Large intestine (tissue), 12 donors: ENCODE measurements at places on chromosomes 3 and 15. TPM values are rescaled to one million over a fixed set of nuclear protein-coding genes. Genes with fewer than 3 reads are reported as not detected.

DNA sequence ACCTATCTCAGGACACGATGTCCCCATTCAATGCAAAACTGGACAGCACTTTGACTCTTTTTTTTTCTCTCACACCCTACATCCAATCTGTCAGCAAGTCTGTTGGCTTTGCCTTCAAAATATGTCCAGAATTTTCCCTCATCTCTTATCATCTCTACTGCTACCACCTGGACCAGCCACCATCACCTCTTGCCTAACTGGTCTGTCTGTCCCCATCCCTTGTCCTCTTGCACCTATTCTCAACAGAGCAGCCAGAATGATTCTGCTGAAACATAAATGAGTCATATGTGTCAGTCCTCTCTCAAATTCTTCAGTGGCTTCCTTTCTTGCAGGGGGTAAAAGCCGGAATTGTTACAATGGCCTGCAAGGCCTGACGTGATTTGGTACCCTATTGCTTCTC lies 105.8 kb downstream of the CYP19A1 start:
- DNase-seq: no peak

- DNase-seq: no peak
Observed at GRCh38 chr15:98324341-98324970, 323.9 kb upstream of the IGF1R start.

- DNase-seq: no peak
Observed at GRCh38 chr15:74384566-74384880, 17.1 kb upstream of the CYP11A1 start.

- DNase-seq: peak; percentile 91
Observed at GRCh38 chr3:124639406-124640237, 90.6 kb upstream of the UMPS start.

DNA sequence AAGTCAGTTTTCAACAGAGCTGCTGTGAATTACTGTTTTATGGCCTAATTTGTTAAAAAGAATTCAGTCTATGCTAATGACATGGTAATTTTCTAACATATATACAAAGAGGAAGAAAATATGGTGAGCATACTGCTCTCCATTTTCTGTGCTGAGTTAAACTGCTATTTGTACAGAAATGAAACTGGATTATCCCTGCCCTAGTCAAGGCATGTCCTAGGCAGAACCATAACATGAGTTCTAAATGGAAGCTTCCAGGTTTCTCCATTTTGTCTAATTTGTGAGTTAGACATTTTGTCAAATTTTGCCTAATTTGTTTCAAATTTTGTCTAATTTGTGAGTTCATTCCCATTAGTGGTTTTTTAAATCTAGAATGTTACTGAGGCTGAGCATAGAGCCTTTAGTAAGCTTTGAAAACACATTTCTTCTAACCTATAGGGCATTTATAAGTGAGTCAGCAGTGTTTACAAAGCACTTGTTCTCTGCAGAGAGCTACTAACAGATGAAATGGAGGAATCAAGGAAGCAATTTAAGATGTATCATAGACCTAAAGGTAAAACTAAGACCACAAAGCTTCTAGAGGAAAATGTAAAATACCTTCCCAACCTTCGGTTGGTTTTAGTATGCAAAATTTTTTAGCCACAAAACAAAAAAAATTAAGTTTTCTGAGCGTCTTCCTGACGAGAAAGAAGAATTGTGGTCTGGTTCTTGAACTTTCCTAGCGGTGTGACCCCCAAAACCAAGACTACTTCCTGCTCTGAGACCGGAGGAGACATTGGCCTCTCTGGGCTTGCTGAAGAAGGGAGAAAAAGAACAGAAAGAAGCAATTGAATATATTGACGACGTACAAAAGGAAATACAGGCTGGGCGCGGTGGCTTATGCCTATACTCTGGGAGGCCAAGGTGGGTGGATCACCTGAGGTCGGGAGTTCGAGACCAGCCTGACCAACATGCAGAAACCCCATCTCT lies 9.8 kb downstream of the P2RY14 start:
- no peak for DNase-seq

- no peak for DNase-seq
Observed at GRCh38 chr3:69368129-69368741, 17.7 kb downstream of the FRMD4B start.

- DNase-seq: no peak
Observed at GRCh38 chr15:80036071-80036470, 23.4 kb upstream of the ZFAND6 start.

- peak; percentile 7 for DNase-seq
Observed at GRCh38 chr3:73926360-73927202, 301.8 kb upstream of the PDZRN3 start.

GRCh38 chr3:177131927-177132636 lies 65.2 kb downstream of the TBL1XR1 start:
- DNase-seq: peak; percentile 44

DNA sequence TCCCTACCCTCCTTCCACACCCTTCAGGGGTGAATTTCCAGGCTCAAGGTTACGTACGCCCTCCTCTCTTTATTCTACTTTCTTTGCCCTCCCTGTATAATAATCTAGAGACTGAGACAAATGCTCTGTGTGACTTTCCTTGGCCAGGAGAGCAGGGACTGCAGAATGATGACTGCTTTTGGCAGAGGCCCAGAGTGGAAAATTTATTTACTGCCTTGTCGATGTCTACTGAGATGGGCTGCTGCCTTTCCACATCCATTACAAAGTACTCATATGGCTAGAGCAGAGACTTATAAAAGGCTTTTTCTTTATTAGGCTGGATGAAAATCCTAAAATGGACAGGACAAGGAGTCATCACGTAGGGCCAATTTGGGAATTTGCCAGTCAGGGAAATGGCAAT lies 576.2 kb downstream of the TUSC7 start:
- no peak for DNase-seq

The LRRC2 gene
- 0.72 TPM for polyA plus RNA-seq

The ARHGAP31 gene
- polyA plus RNA-seq: 5.6 TPM

The KNG1 gene
- 5.1 TPM for polyA plus RNA-seq
